ENCODE measurements at places on chromosomes 3 and 15.

- DNase-seq, result peak; percentile 97
Measured at GRCh38 chr3:7682822-7683229, 818.8 kb upstream of the LMCD1 start.

DNA sequence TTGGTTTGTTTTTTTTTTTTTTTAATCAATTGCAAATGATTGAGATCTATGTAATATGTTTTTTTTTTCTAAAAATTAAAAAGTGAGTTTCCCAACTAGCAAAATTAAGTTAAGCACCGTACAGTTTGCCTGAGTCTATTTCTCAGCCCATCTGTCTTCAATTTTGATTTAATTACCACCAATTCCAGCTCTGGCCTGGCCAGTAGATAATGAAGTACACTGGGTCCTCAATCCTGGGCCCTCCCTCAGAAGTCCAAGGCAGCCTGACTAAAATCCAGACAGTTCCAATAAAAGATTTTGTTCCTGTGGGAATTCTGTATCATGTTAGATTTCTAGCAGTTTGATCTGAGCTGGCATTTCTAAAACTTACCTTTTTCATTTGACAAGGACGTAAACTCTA, 887.2 kb downstream of the NAALADL2 start:
- no peak for DNase-seq

DNA sequence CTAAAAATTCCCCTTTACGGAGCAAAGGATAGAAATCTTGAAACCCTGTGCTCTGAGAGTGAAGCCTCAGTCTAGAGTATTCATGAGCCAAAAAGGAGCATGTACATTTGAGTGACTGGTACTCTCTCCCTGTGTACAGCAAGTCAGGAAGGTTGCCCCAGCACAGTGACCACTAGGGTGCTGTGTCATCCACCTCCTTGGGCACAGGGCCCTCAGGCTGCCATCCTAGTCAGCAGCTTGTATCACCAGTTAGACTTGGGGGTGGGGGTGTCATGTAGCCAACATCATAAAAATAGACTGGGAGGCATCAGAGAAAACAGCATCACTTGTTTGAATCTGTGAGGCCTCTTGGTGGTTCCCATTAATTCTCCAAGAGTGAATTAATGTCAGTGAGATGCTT, 12.0 kb downstream of the NME9 start:
- DNase-seq, result no peak

DNA sequence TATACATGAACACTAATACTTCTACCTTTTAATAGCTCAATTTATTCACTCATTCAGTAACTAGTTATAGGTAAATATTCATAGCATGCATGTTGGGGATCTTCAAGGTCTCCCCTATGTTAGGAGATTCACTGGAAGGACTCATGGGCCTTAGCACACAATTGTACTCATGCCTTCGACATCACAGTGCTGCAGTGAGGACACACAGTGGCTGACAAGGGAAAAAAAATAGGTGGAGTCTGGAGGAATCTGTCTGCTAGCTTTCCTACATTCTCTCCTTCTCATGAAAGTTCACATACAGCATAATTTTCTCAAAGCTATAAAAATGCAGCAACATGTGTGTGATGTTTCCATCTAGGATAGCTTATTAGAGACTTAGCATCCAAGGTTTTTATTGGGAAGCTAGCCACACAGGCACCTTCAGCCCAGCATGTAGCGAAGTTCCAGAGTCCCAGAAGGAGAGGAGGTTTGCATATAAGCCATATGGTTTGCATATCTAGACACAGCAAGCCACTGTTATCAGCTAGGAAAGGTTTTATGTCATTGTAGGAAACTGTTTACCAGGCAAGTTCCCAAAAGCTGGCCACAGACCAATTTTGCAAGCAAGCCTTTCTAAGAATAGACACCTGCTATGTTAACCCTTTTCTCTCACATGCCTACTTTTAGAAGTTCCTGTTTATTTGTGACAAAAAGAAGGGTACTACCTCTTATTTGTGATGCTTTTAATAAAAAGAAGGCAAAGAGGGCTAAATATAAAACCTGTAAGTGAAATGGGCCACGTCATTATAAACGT, 46.4 kb downstream of the MORC1 start:
- no peak for DNase-seq

- DNase-seq, result no peak
Measured at GRCh38 chr3:112372396-112372795, 39.4 kb downstream of the CD200 start.

DNA sequence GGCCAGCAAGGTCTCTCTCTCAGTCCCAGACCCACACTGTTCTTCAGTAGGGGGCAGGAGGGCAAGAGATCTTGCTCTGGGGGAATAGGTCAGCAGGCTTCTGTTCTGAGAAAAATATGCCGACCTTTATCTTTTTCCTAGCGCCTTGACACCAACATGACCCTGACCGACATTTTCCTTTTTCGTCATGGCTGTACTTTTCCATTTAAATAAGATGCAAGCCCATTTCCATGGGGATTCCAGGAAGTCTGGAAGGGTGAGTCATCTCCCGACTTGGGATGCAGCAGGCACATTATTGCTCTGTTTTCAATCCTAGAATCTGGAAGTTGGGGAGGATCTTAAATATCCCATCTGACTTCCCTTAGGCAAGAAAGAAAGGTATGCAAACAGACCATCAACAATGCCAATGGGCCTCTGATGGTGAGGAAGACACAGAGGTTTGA, 261.5 kb upstream of the LRTM1 start:
- peak; percentile 86 for DNase-seq

GRCh38 chr15:27912283-27912682, 186.8 kb downstream of the OCA2 start:
- no peak for DNase-seq

DNA sequence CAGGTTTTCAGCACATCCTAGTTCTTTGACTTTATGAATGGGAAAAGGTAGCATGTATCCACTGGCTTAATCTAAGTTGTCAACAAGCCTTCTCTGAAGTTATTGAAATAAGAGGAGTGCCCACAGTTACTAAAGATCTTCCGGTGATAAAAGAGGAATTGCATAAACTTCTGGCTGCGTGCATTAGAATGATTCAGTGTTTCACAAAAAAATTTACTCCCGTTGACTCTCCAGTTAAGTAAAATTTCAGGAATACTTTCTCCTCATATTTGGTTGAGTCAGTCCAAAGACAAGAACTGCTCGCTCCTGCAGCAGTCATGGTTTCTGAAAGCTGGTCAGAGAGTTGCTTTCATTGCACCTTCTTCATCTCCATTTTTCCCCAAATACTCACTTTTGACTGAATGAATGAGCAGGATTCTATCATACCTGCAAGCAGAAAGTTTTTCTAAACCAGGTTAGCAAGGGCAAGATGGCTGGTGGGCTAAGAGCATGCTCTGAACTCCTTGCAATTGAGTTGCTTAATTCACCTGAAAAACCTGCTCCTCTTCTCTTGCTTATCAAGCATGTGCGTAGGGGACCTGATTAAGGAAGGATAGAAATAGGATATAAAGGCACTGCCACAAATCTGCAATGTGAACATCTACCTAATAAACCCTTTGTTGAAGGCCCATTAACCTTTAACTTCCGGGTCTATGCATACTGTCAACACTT, 64.2 kb upstream of the TIMP4 start:
- peak; percentile 55 for DNase-seq

DNA sequence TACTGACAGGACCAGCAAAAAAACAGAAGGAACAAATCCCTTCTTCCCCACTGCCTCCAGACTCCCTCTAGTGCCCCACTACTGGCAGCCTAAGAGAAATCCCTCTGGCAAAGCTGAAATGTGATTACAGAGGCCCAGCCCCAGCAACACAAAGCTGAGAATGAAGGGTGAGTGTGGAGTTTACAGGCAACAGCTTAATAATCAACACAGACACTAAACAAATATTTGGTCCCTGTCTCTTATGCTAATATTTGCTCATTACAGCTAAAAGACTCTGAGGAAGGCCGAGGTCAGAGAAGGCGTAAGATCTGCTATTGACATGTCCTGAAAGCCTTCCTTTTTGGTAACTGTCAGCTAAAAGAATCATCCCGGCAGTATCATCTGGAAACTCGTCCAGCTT, 308.5 kb upstream of the RASGRP1 start:
- DNase-seq, result no peak

Measured in fibroblast of skin of left biceps (primary cell).